ENCODE measurements at places on chromosomes 2 and 18. TPM values are rescaled to one million over a fixed set of nuclear protein-coding genes. Genes with fewer than 3 reads are reported as not detected.
A peak's percentile ranks its signal among the peaks of the same experiment; 100 is the strongest.

- H3K4me1 ChIP-seq: no peaks in the 10 kb centered on the region
- no peak overlapping the region for H3K27ac ChIP-seq
- H3K36me3 ChIP-seq: no peaks in the 10 kb centered on the region
- H3K27me3 ChIP-seq: no peaks in the 10 kb centered on the region
- H3K4me3 ChIP-seq: no peak overlapping the region
Measured at GRCh38 chr18:7544686-7545085, 22.4 kb upstream of the PTPRM start.

Gene HRH4
- 0.54 TPM for total RNA-seq

DNA sequence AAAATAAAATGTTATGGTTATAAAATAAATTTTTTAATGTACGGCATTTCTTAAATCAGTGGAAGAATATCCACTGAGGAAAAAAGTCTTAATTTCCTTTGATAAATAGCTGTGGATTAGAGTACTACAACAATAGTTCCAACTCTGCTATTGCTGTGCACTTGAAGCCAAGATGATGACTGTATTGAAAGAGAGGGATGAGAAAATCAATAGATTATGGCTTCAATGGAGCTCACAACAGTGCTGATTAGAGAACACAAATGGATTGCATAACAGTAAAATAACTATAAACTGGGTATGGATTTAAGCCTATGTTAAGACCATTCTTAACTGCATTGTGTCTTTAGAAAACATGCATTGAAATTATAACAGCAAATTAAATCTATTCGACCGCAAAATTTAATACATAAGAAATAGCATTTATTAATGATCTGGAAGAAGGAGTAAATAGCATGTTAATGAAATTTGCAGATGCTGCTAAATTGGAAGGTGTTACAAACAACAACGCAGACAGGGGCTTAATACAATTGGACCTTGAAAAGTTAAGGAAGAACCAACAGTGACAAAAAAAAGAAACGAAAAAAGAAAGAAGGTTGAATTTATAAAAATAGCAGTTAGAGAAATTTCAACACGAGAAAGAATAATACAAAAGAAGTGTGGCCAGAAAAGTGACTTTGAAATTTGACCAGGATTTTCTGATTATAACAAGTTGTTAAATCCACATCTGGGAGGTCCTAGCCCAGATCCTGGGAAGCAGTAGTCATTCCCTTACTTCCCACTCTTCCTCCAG is 8.6 kb upstream of the MAP3K20 start:
- no peaks in the 10 kb centered on the region for H3K36me3 ChIP-seq
- no peaks in the 10 kb centered on the region for H3K4me1 ChIP-seq
- H3K27ac ChIP-seq: no peak overlapping the region
- no peak overlapping the region for H3K4me3 ChIP-seq
- H3K27me3 ChIP-seq: no peaks in the 10 kb centered on the region

- no peaks in the 10 kb centered on the region for H3K36me3 ChIP-seq
- no peak for DNase-seq
- H3K4me1 ChIP-seq: no peaks in the 10 kb centered on the region
- no peaks in the 10 kb centered on the region for H3K27me3 ChIP-seq
- H3K27ac ChIP-seq: peak overlapping the region; percentile 62
Measured at GRCh38 chr18:23302851-23303527, 150.1 kb upstream of the RIOK3 start.

- no peak overlapping the region for H3K27ac ChIP-seq
- H3K4me1 ChIP-seq: no peaks in the 10 kb centered on the region
- H3K36me3 ChIP-seq: no peaks in the 10 kb centered on the region
- no peak overlapping the region for H3K4me3 ChIP-seq
Measured at GRCh38 chr2:96939415-96939814, 47.0 kb downstream of the FAM178B start.
